Hypothalamus (tissue), 51 donors: ENCODE measurements at places on chromosomes 13 and 19.

DNA sequence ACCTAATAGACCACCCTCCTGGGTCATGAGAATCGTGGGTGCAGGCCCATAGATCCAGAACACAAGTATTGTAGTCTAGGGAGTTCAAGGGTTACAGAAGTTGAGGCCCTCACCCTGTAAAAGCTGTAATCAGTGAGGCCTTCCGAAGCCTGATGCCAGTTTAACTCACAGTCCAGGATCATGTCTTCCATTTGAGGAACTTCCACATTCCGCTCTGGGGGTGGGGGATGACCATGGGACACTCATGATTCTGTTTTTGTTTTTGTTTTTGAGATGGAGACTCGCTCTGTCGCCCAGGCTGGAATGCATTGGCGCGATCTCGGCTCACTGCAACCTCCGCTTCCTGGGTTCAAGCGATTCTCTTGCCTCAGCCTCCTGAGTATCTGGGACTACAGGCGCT, 1.7 kb upstream of the RASIP1 start:
- no peak for DNase-seq

GRCh38 chr19:41955521-41955920, 3.6 kb downstream of the RABAC1 start:
- no peak for DNase-seq

- no peak for DNase-seq
Measured at GRCh38 chr13:28678809-28679208, 19.9 kb downstream of the POMP start.

- DNase-seq, result no peak
Measured at GRCh38 chr19:46756544-46756888, 10.3 kb upstream of the STRN4 start.

GRCh38 chr19:7368456-7368855, 19.7 kb downstream of the ARHGEF18 start:
- no peak for DNase-seq

DNA sequence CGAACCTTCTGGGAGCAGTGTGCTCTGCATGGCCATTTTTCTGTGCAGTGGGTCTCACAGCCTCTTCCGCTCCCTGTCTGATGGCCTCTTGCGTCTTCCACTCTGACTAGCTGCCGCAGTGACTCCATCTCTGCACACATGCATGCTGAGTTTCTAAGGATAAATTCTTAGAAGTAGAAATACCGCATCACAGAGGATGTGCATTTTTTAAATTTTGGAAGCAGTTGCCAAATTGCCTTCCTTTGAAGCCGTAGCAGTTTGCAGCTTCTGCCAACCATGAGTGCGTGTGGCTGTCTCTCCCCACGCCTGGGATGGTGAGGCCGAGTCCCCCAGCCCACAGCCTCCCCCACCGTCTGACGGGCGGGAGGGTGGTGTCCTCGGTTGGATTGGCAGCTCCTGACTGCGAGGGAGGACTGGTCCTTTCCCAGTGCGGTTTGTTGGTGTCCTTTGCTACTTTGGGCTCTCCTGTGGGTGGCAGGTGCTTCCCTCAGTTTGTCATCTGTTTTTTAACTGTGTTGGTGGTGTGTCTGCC, 9.8 kb downstream of the FZR1 start:
- no peak for DNase-seq

DNA sequence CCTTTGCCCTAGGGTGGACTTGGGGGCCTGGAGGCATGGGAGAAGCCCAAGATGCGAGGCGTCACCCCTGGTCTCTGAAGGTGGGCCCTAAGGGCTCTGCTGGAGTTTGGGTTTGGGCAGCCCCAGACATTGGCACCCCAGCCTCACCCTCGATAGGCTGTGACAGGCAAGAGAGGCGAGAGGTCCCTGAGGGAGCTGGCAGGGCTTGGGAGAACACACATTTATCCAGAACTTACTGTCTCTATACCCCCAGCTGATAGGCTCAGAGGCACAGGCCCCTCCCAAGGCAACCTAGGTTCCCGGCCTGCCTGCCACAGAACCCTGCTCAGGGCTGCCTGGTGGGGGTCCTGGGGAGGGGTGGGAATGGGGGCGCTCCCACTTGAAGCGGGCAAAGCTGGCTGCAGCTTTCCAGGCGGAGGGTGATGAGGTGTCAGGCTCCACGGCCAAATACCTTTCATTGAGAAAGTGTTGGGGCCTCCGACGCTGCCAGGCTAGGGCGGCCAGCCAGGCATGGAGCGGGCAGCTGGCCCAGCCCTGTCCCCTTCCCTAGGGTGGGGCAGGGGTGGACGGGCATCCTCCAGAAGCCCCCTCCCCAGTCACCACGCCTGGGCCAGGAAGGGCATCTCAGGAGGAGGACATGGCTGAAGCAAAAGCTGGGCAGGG, 9.7 kb downstream of the CILP2 start:
- DNase-seq, result no peak

- DNase-seq, result no peak
Measured at GRCh38 chr19:18496167-18496979, 25.5 kb downstream of the ELL start.

GRCh38 chr19:47699360-47699917, 13.8 kb upstream of the EHD2 start:
- DNase-seq, result peak; percentile 40

DNA sequence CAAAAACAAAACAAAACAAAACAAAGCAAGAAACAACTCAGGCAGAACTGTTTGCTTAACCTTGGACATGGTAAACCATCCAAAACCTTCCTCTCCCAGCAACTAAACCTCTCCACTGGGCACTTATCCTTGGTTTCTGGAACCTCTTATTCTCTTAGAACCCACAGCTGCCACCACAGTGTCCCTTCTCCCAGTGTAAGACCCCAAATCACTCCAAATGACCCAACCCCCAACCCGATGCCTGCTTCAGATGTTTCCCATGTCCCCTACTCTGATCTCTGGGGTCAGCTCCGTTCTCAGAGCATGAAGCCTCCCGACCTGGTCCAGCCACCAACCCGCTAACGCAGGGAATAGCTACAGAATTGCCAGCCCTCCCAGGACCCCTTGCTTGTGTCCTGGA, 972 bp downstream of the KLK2 start:
- no peak for DNase-seq

GRCh38 chr19:29858000-29858596, 46.3 kb downstream of the CCNE1 start:
- no peak for DNase-seq
